ENCODE measurements at places on chromosomes 16 and 17. TPM values are rescaled to one million over a fixed set of nuclear protein-coding genes. Genes with fewer than 3 reads are reported as not detected.

DNA sequence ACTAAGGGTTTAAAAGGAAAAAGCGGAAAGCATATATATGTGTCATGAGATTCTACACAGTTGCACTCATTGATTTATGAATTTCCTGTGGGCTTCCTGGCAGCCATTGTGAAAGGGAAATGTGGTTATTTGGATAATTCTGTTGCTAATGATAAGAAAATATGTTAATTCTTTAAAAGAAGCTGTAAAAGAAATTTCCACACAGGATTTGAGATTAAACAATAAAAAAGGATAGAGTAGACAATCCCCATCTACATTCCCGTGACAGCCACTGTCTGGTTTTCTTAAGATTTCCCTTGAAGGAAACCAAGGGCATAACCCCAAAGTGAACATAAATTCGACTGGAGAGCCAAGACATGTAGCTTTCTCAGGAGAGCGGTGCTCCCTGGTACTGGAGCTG lies 397.5 kb downstream of the CPPED1 start:
- H3K27me3 ChIP-seq = no peaks in the 10 kb centered on the region
- H3K36me3 ChIP-seq = no peaks in the 10 kb centered on the region
- H3K4me3 ChIP-seq = no peak overlapping the region
- no peak overlapping the region for H3K27ac ChIP-seq

DNA sequence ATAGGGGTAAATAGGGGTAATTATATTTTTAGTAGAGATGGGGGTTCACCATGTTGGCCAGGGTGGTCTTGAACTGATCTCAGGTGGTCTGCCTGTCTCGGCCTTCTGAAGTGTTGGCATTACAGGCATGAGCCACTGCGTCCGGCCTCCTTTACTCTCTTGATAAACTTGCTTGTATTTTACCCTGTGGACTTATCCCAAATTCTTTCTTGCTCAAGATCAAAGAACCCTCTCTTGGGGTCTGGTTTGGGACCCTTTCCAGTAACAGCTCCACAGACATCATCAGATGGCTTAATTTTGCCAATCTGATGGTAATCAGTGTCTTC lies 5.6 kb upstream of the C1QTNF1 start:
- H3K4me3 ChIP-seq = no peak overlapping the region
- H3K4me1 ChIP-seq = peaks cover 48% of the 10 kb centered on the region
- H3K27me3 ChIP-seq = no peaks in the 10 kb centered on the region
- DNase-seq = no peak
- H3K27ac ChIP-seq = peak overlapping the region; percentile 77
- no peaks in the 10 kb centered on the region for H3K36me3 ChIP-seq

GRCh38 chr17:81314398-81315081 lies 19.4 kb upstream of the SLC38A10 start:
- no peaks in the 10 kb centered on the region for H3K27me3 ChIP-seq
- peaks cover 19% of the 10 kb centered on the region for H3K4me1 ChIP-seq
- H3K36me3 ChIP-seq = no peaks in the 10 kb centered on the region
- DNase-seq = no peak
- H3K27ac ChIP-seq = no peak overlapping the region

DNA sequence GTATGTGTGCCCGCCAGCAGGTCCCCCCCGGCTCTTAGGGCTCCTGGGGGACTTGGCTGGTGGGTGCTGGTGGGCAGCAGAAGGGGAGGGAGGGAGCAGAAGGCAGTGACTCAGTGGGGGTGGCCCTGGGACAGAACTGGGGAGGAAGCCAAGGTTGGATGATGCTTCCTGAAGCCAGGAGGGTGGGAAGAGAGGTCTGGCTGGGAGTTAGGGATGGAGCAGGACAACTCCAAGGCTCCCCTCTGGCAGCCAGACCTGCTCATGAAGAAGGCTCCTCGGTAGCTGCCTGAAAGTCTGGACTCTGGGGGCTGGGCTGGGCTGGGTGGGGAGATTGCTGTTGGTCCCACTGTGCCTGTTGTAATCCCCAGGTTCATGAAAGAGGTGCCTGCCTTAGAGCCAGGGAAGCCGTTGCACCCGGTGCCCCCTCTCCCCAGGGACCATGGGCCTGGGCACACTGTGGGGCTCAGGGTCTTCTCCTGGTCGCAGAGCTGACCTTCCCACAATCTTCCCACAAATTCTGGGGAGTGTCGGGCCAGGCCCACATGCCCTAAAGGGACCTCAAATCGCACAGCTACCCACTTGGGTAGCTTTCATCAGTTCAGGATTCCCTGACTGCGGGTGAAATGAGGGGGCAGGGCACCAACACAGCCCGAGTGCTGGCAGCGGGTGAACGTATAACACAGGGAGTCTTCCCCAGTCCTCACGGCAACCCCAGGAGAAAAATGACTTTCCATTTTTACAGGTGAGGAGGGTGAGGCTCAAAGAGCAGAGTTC lies 1.1 kb upstream of the PLEKHG4 start:
- peaks cover 20% of the 10 kb centered on the region for H3K4me1 ChIP-seq
- peak overlapping the region; percentile 66 for H3K27ac ChIP-seq
- DNase-seq = no peak
- peaks cover 2% of the 10 kb centered on the region for H3K36me3 ChIP-seq
- H3K4me3 ChIP-seq = peak overlapping the region; percentile 88
- no peaks in the 10 kb centered on the region for H3K27me3 ChIP-seq

Gene RHBDL1
- total RNA-seq = 2.9 TPM

- no peak for DNase-seq
- H3K36me3 ChIP-seq = no peaks in the 10 kb centered on the region
- no peak overlapping the region for H3K27ac ChIP-seq
These were observed 112.9 kb downstream of the GP2 start for GRCh38 chr16:20214401-20214800.

Gene TAF1C
- total RNA-seq = 79.7 TPM

All from Caco-2 (cell line).